ENCODE measurements at places on chromosomes 11 and 22. TPM values are rescaled to one million over a fixed set of nuclear protein-coding genes. Genes with fewer than 3 reads are reported as not detected.

- no peak for DNase-seq
These were observed 167.8 kb downstream of the RRAS2 start for GRCh38 chr11:14190992-14191778.

The PNPLA2 gene
- total RNA-seq = 234 TPM

The SLC22A8 gene
- total RNA-seq = not detected

The DCDC1 gene
- total RNA-seq = not detected
